Pancreas (tissue), 10 donors: ENCODE measurements at places on chromosomes 12 and 14. TPM values are rescaled to one million over a fixed set of nuclear protein-coding genes. Genes with fewer than 3 reads are reported as not detected.
A peak's percentile ranks its signal among the peaks of the same experiment; 100 is the strongest.

- peak; percentile 16 for DNase-seq
- H3K4me3 ChIP-seq = no peak overlapping the region
- H3K4me1 ChIP-seq = no peaks in the 10 kb centered on the region
- H3K27ac ChIP-seq = no peak overlapping the region
- H3K36me3 ChIP-seq = no peaks in the 10 kb centered on the region
Observed at GRCh38 chr12:102824218-102824835, 92.7 kb downstream of the PAH start.

- H3K27ac ChIP-seq = no peak overlapping the region
- no peak for DNase-seq
- no peak overlapping the region for H3K4me3 ChIP-seq
- H3K27me3 ChIP-seq = no peaks in the 10 kb centered on the region
Observed at GRCh38 chr14:50530358-50530757, 2.0 kb downstream of the MAP4K5 start.

DNA sequence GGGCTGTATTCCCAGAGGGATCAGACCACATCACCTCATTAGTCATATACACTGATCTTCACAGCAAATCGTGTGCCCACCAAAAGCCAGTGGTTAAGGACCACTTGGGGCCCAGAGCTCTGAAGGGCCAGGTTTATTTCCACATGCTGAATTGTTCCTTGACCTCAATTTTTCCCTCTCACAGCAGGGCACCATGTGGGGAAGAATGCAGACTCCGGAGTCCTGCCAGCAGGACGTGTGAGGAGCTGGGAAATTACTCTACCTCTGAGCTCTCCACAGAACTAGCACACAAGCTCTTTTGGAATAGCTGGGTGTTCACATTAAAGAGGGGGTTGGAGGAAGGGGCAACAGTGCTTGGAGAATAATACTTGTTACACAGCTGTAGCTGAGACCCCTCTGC is 57.6 kb upstream of the SEL1L start:
- DNase-seq = no peak
- H3K27me3 ChIP-seq = no peaks in the 10 kb centered on the region
- peaks cover 11% of the 10 kb centered on the region for H3K4me1 ChIP-seq
- H3K36me3 ChIP-seq = no peaks in the 10 kb centered on the region
- H3K27ac ChIP-seq = no peak overlapping the region

DNA sequence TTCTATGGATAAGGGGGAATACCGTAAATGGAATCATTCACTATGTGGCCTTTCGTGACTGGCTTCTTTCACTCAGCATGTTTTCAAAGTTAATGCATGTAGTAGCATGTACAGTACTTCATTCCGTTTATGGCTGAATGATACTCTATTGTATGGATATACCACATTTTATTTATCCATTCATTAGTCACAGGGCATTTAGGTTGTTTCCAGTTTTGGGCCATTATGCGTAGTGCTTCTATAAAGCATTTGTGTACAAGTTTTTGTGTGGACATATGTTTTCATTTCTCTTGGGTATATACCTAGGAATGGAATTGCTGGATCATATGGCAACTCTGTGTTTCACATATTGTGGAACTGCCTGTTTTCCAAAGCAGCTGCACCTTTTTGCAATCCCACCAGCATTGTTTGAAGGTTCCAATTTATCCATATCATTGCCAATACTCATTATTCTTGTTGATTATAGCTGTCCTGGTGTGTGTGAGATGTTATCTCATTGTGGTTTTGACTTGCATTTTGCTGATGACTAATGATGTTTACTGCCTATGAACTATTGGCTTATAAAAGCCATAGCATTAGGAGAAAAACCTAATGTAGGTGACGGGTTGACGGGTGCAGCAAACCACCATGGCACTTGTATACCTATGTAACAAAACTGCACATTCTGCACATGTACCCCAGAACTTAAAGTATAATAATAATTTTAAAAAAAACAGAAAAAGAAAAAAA is 45.5 kb downstream of the ATF7IP start:
- H3K4me1 ChIP-seq = no peaks in the 10 kb centered on the region
- H3K27ac ChIP-seq = no peak overlapping the region
- DNase-seq = no peak
- H3K27me3 ChIP-seq = no peaks in the 10 kb centered on the region

DNA sequence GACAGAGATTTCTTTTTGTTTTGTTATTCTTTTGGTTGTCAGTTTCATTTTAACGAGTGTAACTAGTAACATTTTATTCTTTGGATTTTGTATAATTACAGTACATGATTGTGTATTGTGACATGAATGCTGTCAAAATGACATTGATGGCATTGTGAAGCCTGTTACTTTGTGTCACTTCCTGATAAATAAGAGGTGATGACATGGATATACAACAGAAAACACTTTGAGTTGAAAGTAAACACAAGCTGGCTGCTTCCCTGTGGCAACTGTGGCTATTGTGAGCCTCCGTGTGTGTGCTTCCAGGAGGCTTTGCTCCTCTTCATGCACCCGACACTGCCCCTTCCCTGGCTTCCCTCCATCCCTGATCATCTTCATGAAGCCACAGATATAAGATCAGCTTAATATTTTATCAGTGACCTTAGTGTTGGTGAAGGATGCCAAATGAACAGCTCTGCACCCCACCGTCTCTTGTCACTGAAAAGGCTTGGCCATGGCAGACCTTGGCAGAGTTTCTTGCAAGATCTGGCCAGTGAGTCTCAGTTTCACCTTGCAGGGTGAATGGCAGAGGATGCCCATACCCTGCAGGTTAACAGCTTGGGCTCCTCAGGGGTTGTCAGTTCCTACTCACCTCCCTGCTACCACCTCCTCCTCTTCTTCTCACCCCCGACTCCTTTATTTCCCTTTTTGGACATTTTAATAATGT is 191.9 kb downstream of the EPS8 start:
- DNase-seq = no peak
- H3K27ac ChIP-seq = no peak overlapping the region
- no peaks in the 10 kb centered on the region for H3K4me1 ChIP-seq
- H3K36me3 ChIP-seq = no peaks in the 10 kb centered on the region
- H3K4me3 ChIP-seq = no peak overlapping the region

GRCh38 chr12:80567401-80567800 is 123.4 kb downstream of the PTPRQ start:
- H3K27me3 ChIP-seq = no peaks in the 10 kb centered on the region
- DNase-seq = no peak
- H3K36me3 ChIP-seq = no peaks in the 10 kb centered on the region
- no peak overlapping the region for H3K27ac ChIP-seq

DNA sequence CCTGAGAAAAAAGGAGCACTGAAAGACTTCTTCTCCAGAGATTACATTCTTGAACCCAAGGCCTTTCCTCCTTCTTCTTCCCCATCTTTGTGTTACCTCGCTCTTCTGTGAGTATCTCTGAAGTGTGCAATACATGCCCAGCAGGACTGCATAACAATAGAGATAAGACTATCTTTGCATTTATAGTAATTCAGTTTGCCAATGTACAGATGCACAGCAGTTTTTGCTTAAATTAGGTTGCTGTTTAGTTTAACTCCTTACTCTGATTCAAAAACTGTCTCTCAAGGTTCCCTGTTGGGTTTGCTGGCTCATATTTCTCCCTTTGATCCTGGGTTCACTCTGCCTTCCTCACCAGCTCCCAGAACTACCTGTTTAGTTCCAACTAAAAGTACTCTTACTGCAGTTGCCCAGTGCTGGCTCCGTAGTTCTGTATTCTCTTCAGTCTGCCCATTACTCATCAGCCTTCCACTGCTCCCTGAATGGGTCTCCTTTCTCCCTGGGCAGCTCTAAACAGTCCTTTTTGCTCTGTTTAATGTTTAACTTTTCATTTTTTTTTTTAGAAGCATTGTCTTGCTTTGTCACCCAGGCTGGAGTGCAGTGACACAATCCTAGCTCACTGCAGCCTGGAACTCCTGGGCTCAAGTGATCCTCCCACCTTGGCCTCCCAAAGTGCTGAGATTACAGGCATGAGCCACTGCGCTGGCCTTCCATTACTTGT is 180.6 kb upstream of the CAND1 start:
- H3K27me3 ChIP-seq = no peaks in the 10 kb centered on the region
- no peaks in the 10 kb centered on the region for H3K4me1 ChIP-seq

GRCh38 chr12:53652366-53652765 is 23.5 kb downstream of the ATP5MC2 start:
- H3K4me1 ChIP-seq = peaks cover 3% of the 10 kb centered on the region
- DNase-seq = no peak
- no peak overlapping the region for H3K27ac ChIP-seq
- no peak overlapping the region for H3K4me3 ChIP-seq

DNA sequence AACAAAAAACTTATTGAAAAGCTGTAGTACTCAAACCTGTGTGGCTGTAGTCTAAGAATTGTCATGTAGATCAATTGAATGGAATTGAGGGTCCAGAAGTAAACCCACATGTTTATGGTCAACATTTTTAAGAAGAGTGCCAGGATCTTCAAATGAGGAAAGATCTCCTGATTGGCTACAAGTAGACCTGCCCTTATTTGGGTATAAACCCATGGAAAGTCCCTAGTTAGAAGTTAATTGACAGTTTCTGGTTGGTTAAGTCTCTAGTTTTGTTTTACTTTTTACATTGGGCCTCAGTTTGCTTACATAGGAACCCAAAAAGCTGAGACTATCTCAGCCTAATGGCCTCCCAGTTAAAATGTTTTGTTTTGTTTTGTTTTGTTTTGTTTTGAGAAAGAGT is 91.9 kb upstream of the RESF1 start:
- H3K27ac ChIP-seq = no peak overlapping the region
- H3K27me3 ChIP-seq = no peaks in the 10 kb centered on the region
- DNase-seq = no peak
- no peaks in the 10 kb centered on the region for H3K36me3 ChIP-seq

- H3K4me1 ChIP-seq = peaks cover 6% of the 10 kb centered on the region
- no peaks in the 10 kb centered on the region for H3K27me3 ChIP-seq
- no peak overlapping the region for H3K4me3 ChIP-seq
Observed at GRCh38 chr12:26830363-26830762, 2.6 kb downstream of the ITPR2 start.

GRCh38 chr12:132739600-132740312 is 21.9 kb downstream of the ANKLE2 start:
- no peaks in the 10 kb centered on the region for H3K4me1 ChIP-seq
- no peak overlapping the region for H3K4me3 ChIP-seq
- no peak for DNase-seq
- H3K27me3 ChIP-seq = no peaks in the 10 kb centered on the region
- peaks cover 54% of the 10 kb centered on the region for H3K36me3 ChIP-seq

GRCh38 chr12:44775901-44776300 is 100.2 kb downstream of the NELL2 start:
- no peaks in the 10 kb centered on the region for H3K4me1 ChIP-seq
- H3K36me3 ChIP-seq = no peaks in the 10 kb centered on the region
- H3K27me3 ChIP-seq = no peaks in the 10 kb centered on the region
- no peak overlapping the region for H3K4me3 ChIP-seq

GRCh38 chr12:94206886-94207285 is 58.5 kb downstream of the PLXNC1 start:
- no peaks in the 10 kb centered on the region for H3K36me3 ChIP-seq
- no peak for DNase-seq
- H3K4me1 ChIP-seq = no peaks in the 10 kb centered on the region
- H3K4me3 ChIP-seq = no peak overlapping the region

- no peaks in the 10 kb centered on the region for H3K27me3 ChIP-seq
- no peaks in the 10 kb centered on the region for H3K4me1 ChIP-seq
- DNase-seq = no peak
- no peak overlapping the region for H3K4me3 ChIP-seq
- H3K36me3 ChIP-seq = no peaks in the 10 kb centered on the region
- H3K27ac ChIP-seq = no peak overlapping the region
Observed at GRCh38 chr12:109532721-109533486, 40.4 kb downstream of the MMAB start.

DNA sequence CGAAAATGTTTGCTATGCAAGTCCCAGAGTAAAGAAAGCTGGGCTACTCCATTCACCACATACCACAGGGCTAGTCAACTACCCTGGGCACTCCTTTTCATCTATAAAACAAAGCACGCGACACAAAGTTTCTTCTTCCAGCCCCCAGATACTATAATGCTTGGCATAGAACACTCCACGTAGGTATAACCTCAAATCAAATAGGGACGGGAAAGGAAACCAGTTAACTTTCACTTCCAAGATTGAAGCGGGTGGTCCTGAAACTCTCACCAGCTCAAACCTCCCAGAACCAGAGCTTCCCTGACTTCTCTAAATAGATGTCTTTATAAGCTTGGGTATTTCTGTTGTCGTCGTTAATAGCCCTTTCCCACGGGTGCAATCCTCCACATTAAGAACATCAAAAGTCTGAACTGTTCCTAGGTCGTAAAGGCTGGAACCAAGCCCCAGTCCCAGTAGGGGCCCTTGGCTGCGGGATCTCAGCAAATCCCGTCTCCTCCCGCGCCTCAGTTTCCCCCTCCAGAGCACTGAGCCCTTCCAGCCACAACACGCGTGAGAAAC is 647 bp downstream of the LGMN start:
- H3K4me1 ChIP-seq = peaks cover 3% of the 10 kb centered on the region
- no peaks in the 10 kb centered on the region for H3K27me3 ChIP-seq
- H3K4me3 ChIP-seq = peak overlapping the region; percentile 63
- no peak for DNase-seq
- H3K27ac ChIP-seq = peak overlapping the region; percentile 64
- H3K36me3 ChIP-seq = no peaks in the 10 kb centered on the region

GRCh38 chr12:50979369-50980052 is 27.2 kb downstream of the HIGD1C start:
- H3K36me3 ChIP-seq = no peaks in the 10 kb centered on the region
- no peak for DNase-seq
- H3K27ac ChIP-seq = no peak overlapping the region
- no peaks in the 10 kb centered on the region for H3K27me3 ChIP-seq
- peaks cover 22% of the 10 kb centered on the region for H3K4me1 ChIP-seq

GRCh38 chr12:99092100-99092851 is 447.2 kb downstream of the APAF1 start:
- no peak overlapping the region for H3K4me3 ChIP-seq
- no peaks in the 10 kb centered on the region for H3K27me3 ChIP-seq
- no peaks in the 10 kb centered on the region for H3K4me1 ChIP-seq
- no peaks in the 10 kb centered on the region for H3K36me3 ChIP-seq

DNA sequence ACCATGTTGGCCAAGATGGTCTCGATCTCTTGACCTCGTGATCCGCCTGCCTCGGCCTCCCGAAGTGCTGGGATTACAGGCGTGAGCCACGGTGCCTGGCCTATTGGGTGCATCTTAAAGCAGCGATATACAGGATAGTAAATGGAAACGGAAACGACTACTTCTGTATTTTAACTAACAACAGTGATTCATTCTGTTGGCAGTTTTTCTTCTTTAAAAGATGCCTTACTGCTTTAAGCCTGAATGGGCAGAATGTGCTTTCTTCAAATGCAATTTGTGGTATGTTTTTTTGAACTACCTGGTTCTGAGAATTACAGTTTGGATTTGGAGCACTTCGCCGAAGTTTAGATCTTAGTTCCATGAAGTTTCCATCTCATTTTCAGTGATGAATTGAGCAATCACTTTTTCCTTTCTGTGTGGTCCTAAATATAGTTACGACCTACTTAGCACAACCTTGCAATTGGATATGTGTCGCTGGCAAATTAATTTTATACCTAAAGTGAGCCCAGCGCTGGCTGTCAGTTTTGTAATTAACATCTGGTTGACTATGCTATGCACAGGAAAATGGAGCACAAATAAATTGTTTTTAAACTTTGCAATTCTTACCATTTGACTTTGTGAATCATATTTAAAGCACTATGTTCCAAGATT is 53.6 kb upstream of the EIF5 start:
- no peaks in the 10 kb centered on the region for H3K4me1 ChIP-seq
- H3K36me3 ChIP-seq = no peaks in the 10 kb centered on the region
- no peak for DNase-seq
- H3K27ac ChIP-seq = no peak overlapping the region
- peaks cover 10% of the 10 kb centered on the region for H3K27me3 ChIP-seq
- H3K4me3 ChIP-seq = no peak overlapping the region

The EXD2 gene
- total RNA-seq = 17.8 TPM

The KCNC2 gene
- total RNA-seq = not detected

The PROX2 gene
- total RNA-seq = not detected

The C1R gene
- 20.2 TPM for total RNA-seq

The PEBP1 gene
- 141 TPM for total RNA-seq

The OTX2 gene
- total RNA-seq = not detected

The NXPH4 gene
- total RNA-seq = 0.37 TPM

The RTL1 gene
- not detected for total RNA-seq
